Stimulated activated naive CD8-positive, alpha-beta T cell treated with anti-CD3 and anti-CD28 coated beads, Interleukin-15, amount 100 ng/mL, for 72 hours (primary cell): ENCODE measurements at places on chromosomes 7 and 10.

GRCh38 chr7:158064631-158065030 is 523.0 kb downstream of the PTPRN2 start:
- DNase-seq, result no peak

- no peak for DNase-seq
These were observed 130.1 kb upstream of the MALRD1 start for GRCh38 chr10:18918532-18918931.

GRCh38 chr10:88850712-88851111 is 932 bp downstream of the ANKRD22 start:
- DNase-seq, result no peak

DNA sequence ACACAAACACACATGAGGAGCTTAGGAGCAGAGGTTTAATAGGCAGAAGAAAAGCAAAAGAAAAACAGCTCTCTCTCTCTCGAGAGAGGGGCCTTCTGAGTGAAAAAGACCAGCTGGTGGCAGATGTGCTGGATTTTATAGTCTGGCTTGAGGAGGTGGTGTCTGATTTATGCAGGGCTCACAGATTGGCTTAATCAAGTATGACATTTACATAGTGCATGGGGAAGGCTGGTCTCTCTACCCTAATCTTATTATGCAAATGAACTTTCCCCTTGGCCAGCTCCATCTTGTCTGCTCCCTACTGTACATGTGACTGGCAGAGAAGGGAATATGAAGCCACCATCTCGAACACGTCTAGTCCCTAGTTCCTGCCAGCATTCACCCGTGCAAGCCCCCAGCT is 219.5 kb upstream of the ZNF804B start:
- no peak for DNase-seq

DNA sequence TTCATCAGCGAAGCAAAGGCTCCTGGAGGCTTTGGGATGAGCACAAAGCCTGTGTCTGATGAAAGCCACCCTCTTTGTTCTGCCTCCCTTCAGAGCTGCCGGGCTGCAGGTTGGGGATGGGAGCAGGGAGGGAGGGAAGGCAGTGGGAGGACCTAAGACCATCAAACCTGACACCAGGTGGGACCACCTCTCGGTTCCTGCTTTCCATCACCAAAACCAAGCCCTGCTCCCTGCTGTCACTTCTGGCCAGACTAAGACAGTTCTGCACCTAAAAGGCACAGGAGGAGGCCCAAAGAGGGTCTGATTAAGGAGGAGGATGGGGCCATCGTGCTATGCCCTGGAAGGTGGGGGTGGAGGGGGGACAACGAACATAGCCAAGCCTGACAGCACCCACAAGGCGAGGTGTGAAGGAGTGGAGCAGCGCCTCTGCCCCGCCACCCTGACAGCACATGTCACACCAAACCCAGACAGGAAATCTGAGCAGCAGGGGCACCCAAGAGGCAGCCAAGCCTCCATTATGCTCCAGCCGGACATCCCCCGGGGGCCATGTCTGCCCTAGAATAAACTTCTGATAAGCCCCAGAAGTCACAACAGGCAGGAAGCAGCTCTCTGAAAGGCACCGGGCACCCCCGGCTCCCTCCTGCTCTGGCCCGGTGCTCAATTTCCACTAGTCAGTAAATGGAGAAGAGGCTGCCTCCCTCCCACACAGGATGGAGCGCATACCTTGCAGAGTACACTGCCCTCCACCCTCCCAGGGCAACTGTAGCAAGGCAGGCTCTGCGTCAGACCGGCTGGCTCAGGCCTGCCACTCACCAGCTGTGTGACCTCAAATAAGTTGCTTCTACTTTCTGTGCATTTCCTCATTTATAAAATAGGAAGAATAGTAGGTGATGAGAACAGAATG is 48.9 kb downstream of the DLG5 start:
- peak; percentile 8 for DNase-seq

GRCh38 chr7:108132551-108133265 is 2.5 kb upstream of the LAMB4 start:
- no peak for DNase-seq

DNA sequence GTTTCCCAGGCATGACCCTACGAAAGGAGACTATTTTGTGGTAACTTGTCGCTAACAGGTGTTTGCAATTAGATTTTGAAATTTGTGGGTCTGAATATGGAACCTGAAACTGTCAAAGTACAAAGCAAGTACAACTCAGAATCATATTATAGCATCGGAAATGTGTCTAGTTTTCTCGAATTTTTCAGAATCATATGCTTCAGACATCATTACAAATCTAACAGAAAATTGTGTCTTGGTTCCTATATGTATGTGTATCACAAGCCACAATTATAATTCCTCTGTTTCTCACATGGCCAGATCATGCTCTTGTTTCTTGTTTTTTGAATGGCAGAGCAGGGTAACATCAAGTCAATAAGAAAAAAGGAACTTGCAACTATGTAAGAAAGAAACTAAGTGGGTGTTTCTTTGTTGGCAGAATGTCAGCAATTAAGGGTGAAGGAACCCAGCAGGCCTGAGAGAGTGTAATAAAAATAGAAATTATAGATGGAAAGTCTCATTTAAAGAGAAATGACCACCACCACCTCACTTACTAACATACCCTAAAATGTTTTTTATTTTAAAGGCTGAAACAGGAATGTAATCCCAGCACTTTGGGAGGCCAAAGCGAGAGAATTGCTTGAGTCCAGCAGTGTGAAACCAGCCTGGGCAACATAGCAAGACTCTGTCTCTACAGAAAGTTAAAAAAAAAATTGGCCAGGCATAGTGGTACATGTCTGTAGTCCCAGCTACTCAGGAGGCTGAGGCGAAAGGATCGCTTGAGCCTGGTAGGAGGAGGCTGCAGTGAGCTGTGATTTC is 51.3 kb downstream of the PRTFDC1 start:
- DNase-seq, result no peak

GRCh38 chr10:49270565-49270964 is 28.4 kb upstream of the C10orf71 start:
- no peak for DNase-seq

DNA sequence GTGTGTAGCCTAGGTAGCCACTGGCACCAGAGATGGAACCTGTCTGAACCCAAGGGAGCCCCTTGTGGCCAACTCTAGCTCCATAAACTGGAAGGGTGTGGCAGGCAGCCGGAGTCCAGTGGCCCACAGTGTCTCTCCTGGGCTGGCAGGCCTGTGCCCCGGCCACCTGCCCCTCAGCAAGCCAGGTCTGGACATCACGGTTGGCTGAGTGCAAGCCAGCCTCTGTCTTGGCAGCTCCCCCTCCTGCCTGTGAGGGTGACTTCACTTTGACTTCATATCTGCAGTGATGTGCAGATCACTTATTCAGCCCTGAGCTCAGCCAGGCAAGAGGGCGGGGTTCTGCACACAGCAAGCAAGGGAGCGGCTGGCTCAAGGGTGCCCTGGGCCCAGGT is 1.3 kb upstream of the RET start:
- no peak for DNase-seq

- DNase-seq, result no peak
These were observed 9.6 kb downstream of the GRID1 start for GRCh38 chr10:86357041-86357440.

DNA sequence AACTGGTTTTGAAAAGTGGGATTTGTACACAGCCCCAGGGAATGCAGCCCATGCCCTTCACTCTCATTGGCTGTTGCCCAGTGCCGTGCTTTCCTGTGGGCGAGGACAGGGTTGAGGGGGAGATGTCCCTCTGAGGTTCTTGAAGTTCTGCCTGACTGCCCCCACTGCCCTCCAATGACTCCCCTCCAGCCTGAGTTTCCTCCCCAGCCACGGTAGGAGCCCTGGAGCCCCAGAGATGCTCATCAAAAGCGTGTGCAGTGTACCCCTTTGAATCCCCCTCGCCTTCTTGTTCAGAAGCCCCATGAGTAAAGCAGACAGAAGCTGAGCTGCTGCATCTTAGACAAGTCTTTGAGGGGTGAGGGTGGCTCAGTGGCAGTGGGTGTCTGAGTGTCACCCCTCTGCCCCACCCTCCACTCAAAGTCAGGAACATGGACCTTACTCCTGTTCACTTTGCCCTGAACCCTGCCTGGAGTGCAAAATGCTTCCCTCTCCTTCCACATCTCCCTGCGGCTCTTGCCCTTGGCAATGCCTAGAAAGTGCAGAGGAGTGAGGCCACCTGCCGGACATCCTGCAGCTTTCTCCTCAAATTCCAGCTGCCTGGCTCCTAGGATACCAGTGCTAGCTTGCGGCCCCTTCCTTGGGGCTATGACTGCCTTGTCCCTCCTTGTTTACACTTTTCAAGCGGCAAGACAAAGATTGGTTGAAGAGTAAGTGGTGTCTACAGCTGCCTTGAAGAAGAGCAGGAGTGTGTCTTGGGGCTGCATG is 19.9 kb downstream of the FAM241B start:
- no peak for DNase-seq

DNA sequence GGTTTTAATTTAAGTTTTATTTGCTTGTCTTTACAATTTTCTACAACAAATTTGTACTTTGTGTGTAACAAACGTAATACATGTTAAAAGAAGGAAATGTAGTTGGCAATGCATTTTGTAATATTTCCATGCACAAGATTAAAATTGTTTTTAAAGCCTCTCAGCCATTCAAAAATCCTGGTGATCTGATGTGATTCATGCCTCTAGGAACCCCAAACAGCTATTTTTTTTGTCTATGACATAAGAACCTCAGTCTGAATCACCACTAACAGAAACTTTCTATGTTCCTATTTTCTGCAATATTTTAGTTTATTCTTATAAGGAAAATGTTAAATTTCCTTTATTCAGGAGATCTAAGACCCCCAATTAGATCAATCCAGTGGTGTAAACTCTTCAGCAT is 183.1 kb upstream of the YAE1 start:
- DNase-seq, result no peak

DNA sequence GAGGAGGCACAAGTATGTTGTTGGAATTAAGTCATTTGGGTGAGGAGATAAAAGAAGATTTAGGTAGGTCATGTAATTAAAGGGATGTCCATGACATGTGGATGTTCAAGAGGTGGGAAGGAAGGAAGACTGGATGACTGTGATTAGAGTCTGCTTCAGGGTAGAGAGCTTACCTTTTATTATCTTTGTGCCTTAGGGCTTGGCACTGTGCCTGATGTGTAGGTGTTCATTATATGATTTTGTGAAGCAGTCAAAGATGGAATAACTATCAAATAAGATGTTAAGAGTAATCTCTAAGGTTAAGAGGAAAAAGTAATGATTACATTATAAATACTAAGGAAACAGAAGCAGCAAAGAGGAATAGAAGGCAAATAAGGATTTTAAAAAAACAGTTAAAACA is 97.8 kb downstream of the CDK14 start:
- DNase-seq, result no peak
